ENCODE measurements at places on chromosomes 2 and 18.

GRCh38 chr2:99555404-99555803, 65.6 kb upstream of the REV1 start:
- DNase-seq = peak; percentile 89

DNA sequence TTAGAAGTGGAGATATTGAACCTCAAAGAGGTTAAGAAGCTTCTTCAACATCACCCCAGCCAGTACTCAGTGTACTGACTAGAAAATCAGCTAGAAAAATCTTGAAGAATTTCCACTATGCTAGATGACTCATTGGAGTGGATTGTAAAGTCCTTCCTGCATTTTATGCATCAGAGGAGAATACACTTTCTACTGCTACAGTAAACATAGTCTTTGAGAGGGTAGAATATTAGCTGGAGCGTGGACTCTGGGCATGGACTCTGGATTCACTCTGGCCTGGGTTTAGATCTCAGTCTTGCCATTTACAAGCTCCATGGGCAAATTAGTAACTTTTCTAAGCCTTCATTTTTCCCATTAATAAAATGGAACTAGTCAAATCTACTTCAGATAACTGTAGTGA, 215.9 kb downstream of the IRS1 start:
- DNase-seq = no peak

- DNase-seq = no peak
These were observed 74.2 kb downstream of the SH3BP4 start for GRCh38 chr2:235025800-235026536.

GRCh38 chr18:35697869-35698268, 116.3 kb downstream of the GALNT1 start:
- no peak for DNase-seq

GRCh38 chr18:48051945-48052840, 121.7 kb upstream of the SMAD2 start:
- DNase-seq = no peak

- no peak for DNase-seq
These were observed 7.2 kb upstream of the LCLAT1 start for GRCh38 chr2:30439879-30440278.

DNA sequence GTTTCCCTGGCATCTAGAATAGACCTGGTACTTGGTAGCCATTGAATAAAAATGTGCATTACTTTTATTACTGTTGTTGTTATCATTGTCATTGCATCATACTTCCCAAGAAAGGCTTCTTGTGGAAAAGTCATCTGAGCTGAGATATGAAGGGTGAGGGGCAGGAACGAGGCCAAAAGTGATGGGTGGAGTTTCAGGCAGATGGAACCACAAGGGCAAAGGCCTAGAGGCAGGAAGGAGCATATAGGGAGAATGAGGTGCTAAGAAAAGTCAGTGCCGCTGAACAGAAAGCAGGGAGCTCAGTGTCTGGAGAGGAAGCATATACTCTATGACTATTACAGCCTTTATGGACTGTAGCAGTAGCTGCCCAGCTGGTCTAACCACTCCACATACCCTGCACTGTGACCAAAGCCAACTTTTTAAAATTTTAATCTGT, 219.3 kb downstream of the SPP2 start:
- no peak for DNase-seq

- DNase-seq = peak; percentile 24
These were observed 301.6 kb upstream of the FBXO11 start for GRCh38 chr2:48207851-48208250.

DNA sequence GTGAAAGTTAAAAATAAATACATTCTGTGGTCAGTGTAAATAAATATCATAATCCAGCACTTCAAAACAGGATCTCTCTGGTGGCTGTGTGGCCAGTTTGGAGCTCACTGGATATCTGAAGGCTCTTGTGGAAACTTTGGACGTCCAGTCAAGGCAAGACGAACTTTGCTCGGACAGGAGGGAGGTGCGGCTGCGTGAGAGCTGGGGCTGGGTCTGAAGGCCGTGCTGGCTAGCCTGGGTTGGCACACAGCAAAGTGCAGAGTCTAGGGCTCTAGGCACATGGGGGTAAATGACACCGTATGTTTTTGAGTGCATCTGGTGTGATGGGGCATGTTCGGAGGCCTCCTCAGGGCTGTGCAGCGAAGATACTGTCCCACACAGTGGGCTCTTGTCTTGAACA, 78.9 kb upstream of the TXNDC2 start:
- no peak for DNase-seq

GRCh38 chr2:128348701-128349100, 30.0 kb upstream of the HS6ST1 start:
- DNase-seq = no peak

DNA sequence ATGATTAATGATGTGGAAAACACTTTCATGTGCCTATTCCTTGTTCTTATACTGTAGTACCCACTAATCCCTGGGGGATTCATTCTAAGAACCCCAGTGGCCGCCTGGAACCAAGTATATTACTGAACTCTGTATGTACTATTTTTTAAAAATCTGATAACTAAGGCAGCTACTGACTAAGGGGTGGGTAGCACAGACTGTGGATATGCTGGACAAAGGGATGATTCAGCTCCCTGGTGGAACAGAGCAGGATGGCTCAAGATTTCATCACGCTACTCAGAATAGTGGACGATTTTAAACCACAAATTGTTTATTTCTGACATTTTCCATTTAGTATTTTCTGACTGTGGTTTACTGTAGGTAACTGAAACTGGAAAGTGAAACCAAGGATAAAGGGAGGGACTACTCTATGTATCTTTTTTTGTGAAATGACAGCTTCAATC, 41.8 kb upstream of the CDC42EP3 start:
- no peak for DNase-seq

- DNase-seq = no peak
These were observed 34.2 kb downstream of the TMEM17 start for GRCh38 chr2:62471816-62472215.

DNA sequence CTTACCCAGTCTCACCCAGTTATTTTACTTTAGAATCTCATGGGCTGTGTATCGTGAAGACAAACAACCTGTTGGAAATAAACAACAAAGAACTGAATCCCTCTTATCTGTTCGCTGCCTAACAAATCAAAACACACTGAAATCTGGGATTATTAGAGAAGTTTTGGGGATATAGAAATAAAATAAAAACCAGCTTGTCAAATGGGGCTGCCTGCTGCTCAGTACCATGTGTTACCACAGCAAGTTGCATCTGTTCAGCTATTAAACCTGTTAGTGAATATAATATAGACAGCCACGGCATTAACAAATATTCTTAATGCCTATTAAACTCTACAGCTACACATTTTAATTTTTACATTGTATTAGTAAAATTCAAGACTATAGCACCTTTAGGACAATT, 810.8 kb downstream of the NRXN1 start:
- no peak for DNase-seq

GRCh38 chr2:191758518-191759507, 80.9 kb downstream of the NABP1 start:
- DNase-seq = peak; percentile 80

GRCh38 chr2:64666810-64667438, 13.2 kb upstream of the SERTAD2 start:
- no peak for DNase-seq

GRCh38 chr2:78845664-78846185, 179.8 kb upstream of the REG3G start:
- no peak for DNase-seq

- no peak for DNase-seq
These were observed 816.2 kb downstream of the TDRD15 start for GRCh38 chr2:21939967-21940366.

- no peak for DNase-seq
These were observed at the start of gene OTOS for GRCh38 chr2:240140511-240140910. Gene OTOS, minus strand, starts transcription at chr2:240140658. Its CDS starts 332 bp downstream, at chr2:240140326.

DNA sequence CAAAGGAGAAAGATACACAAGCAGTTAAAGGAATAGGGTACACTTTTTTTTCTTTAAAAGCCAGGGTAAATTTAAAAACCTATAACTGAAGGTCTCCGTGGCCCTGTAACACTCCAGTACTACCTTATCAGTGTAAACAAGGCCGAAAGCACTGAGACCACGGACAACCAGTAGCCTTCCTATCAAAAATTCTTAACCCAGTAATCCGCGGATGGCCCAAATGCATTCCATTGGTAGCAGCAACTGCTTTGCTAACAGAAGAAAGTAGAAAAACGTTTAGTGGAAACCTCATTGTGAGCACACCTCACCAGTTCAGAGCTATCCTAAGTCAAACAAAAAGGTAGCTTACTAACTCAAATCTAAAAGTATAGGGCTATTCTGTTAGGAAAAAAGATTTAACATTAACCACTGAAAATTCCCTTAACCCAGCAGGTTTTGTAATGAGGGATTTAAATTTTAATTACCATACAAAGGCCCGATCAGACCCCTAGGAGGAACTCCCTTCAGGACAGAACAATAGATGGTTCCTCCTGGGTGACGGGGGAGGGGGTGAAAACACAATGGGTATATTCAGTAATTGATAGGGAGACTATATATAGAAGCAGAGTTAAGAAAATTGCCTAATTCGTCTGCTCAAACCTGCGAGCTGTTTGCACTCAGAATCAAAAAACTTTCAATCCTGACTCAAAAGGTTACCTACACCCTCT, 50.8 kb upstream of the CWC22 start:
- no peak for DNase-seq

GRCh38 chr2:104736026-104736425, 117.9 kb upstream of the POU3F3 start:
- no peak for DNase-seq

DNA sequence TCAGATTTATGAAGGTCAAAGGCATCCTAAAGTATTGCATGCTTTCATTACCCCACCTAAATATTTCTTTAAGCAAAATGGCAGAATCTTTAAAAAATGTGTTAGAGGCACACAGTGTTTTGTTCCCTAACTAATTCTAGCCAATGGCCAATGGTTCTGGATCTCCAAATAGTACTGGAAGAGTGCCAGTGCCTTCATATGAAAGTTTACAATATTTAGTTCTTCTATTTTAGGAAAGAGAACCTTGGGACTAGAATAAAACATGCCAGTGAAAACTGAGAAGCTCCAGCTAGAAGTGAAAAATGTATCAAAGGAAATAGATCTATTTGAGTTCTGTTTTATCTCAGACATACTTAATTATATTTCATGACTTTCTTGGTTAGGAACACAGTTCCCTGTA, 37.1 kb downstream of the TACR1 start:
- no peak for DNase-seq

- DNase-seq = no peak
These were observed 165.9 kb upstream of the MSH6 start for GRCh38 chr2:47617028-47617427.

DNA sequence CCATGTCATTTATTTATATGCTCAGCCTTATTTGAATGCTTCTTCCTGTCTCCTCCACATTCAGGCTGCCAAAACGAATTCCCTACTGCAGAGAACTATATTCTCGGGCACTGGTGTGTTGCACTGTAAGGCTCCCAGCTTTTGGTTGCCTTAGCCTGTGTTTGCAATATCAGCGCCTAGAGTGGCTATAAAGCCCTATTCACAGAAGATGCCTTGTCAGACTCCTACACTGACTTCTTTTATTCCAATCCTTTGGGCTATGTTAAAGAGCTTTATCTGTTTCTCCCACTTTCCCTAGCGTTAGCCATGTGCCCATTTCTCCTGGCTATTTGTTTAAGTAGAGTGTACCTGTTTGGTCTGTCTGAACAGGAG, 62.4 kb upstream of the EHBP1 start:
- no peak for DNase-seq

GRCh38 chr2:230068651-230069055, at the start of gene SLC16A14:
Gene SLC16A14, minus strand, starts transcription at chr2:230068924. Its CDS starts 9,572 bp downstream, at chr2:230059352.
- peak; percentile 76 for DNase-seq

DNA sequence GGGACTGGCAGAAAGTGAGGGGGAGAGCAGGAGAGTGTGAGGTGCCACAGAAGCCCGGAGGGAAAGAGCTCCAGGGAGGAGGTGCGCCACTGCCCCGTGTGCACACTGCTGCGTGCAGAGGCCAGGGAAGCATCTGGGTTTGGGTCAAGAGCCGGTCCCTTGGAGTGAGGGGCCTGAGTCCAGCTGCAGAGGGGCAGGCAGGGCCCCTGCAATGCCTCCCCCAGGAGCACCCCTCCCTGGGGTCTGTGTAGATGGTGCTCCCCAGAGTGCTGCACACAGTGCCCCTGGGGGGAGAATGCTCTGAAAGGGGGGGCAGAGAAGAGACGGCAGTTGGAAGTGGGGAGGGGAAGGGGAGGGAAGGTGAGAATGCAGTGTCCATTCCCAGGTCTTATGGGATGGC, 3.7 kb upstream of the LIMS2 start:
- no peak for DNase-seq

GRCh38 chr18:12803069-12803936, 80.7 kb downstream of the PTPN2 start:
- no peak for DNase-seq

- no peak for DNase-seq
These were observed at the start of gene CDH2 for GRCh38 chr18:28176948-28177827. Gene CDH2, minus strand, starts transcription at chr18:28177130. Its CDS starts 108 bp downstream, at chr18:28177022.

- DNase-seq = no peak
These were observed 8.1 kb upstream of the TYMS start for GRCh38 chr18:649341-649740.

GRCh38 chr18:26461405-26461804, 86.9 kb downstream of the KCTD1 start:
- no peak for DNase-seq

GRCh38 chr2:197137826-197138477, 172.6 kb downstream of the ANKRD44 start:
- peak; percentile 23 for DNase-seq

GRCh38 chr2:133077269-133077822, 407.3 kb upstream of the LYPD1 start:
- DNase-seq = no peak

- DNase-seq = no peak
These were observed 29.5 kb upstream of the IL1R2 start for GRCh38 chr2:101962309-101962708.

- peak; percentile 28 for DNase-seq
These were observed 19.6 kb downstream of the TUBB6 start for GRCh38 chr18:12327510-12328178.
